ENCODE measurements at places on chromosomes 16 and 17.
A peak's percentile ranks its signal among the peaks of the same experiment; 100 is the strongest.

- no peak for DNase-seq
Observed at GRCh38 chr16:56836410-56837230, 28.4 kb upstream of the SLC12A3 start.

GRCh38 chr16:87836346-87836843, 32.9 kb downstream of the SLC7A5 start:
- DNase-seq = no peak

DNA sequence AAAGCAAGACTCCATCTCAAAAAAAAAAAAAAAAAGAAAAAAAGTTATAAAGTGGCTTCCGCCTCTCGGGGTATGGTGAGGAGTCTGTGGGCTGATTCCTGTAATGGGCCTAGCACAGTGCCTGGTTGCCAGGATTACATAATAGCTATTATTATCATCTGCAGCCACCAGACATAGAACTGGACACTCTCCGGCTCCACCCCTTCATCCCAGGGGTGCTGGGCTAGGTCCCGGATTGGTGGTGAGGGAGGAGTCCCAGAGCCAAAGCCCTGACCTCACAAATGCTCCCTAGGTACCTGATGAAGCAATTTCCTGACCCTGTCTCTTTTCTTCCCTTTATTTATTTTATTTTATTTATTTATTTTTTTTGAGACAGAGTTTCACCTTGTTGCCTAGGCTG, 11.6 kb upstream of the ADGRG1 start:
- DNase-seq = no peak

GRCh38 chr17:32123782-32124181, 18.5 kb upstream of the RHOT1 start:
- DNase-seq = no peak

DNA sequence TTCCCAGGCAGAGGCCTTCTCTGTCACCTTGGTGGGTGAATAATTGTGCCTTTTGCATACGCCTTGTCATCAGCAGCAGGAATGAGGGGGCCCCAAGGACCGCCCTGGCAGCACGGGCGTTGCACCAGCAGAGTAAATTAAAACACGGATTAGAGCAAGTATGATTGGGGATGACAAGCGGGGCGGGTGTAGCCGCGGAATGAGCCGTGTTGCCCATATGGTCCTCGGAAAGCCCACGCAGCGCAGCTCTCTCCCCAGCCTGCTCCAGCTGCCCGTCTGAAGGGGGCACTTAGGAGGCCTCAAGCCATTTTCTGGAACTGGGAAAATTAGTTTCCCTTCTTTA, 299.4 kb upstream of the IRX3 start:
- no peak for DNase-seq

DNA sequence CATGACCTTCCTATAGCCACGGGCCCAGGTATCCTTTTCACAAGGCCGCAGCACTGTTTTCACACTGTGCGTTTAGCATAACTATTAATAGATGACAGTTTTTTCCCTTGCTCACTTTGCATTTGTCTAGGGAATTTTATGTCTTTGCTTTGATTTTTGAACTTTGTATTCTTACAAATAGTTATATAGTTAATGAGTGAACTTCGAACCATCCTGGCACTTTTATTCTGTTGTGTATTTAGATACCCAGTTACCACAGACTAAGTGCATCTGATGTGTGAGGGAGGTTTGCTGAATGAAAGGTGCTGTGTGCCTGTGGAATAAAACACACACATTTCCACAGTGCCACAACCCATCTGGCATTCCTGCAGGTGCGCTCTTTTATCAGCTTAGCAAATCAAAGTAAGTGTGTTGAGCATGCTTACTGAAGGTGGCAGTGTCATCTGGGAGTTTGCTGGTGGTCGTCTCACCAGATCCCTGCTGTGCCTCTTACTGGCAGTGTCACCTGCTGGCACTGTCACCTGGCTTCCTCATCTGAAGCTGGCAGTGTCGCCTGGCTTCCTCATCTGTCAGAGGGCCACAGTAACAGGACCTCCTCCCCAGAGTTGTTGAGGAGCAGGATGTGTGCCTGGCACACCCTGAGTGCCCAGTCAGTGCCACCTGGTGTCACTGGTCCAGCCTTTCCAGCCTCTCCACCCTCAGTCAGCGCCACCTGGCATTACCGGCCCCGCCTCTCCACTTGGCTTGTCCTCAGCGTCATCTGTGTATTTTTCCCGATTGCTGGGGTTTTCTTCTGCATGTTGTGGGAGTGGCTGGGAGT, 37.6 kb downstream of the USP10 start:
- DNase-seq = no peak

- peak; percentile 75 for DNase-seq
Observed at GRCh38 chr17:4837471-4838308, 4.5 kb downstream of the MINK1 start.

DNA sequence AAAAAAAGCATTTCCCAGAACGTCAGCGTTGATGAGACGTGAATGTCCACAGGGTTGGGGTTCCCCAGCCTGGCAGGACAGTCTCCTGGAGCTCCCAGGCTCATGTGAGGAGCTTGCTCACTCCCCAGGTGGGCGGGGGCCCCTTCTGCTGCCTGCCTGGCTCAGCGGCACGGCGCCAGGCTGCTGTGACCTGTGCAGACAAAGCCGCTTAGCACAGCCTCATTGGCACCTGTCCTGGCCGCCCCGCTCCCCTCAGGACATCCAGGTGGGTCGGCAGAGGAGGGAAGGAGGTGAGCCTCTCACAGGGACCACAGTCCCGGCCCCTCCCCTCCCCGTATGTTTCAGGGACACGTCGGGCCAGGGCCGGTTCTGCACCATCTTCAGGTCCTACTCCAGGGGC, 12.9 kb upstream of the WFIKKN1 start:
- no peak for DNase-seq

DNA sequence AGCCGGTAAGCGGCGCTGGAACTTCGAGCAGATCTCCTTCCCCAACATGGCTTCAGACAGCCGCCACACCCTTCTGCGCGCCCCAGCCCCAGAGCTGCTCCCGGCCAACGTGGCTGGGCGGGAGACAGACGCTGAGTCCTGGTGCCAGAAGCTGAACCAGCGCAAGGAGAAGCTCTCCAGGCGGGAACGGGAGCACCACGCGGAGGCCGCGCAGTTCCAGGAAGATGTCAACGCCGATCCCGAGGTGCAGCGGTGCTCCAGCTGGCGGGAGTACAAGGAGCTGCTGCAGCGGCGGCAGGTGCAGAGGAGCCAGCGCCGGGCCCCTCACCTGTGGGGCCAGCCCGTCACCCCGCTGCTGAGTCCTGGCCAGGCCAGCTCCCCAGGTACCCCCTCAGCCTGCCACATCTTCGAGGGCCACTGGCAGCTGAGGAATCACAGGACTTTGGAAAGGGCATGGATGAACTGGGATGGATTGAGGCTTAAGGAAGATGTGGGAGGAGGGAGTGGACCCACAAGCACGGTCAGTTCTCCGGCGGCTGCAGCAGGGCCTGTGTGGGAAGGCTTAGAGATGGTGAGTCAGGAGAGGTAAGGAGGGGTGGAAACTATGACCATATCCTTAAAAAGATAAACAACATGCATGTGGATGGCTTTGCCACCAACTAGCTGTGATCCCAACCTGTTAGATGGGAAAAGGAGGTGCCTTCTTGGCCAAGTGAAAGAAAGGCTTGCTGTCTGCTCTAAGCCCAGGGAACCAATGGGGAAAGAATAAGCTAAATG, 3.4 kb upstream of the LLGL2 start:
- DNase-seq = no peak

- DNase-seq = no peak
Observed at GRCh38 chr17:28170771-28171170, 128.3 kb downstream of the NLK start.

GRCh38 chr17:27993161-27993695, 49.2 kb upstream of the NLK start:
- no peak for DNase-seq

DNA sequence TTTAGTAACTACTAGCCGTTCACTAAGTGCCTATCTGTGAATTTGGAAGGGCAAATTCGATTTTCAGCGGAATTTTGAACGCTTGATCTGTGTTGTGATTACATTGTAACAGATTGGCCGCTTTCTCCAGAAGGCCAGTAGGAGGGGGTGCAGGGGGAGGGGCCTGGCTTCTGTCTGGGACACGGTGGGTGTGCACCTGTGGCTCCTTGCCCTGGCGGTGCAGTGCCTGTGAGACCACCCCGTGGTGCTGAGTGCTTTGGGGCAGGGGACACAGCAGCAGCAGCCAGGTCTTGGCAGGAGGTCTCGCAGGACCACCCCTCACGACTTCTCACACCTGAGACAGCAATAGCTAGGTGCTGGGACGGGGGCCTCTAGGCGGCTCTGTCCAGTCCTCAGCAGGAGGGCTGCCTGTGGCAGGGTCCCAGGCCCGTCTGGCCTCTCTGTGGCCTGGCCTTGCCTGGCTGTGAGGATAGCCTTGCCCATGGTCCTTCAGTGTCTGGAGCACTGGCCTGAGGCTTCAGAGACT, 1.8 kb downstream of the UBE2I start:
- DNase-seq = no peak

GRCh38 chr17:20291853-20292252, 175.5 kb downstream of the LGALS9B start:
- no peak for DNase-seq

DNA sequence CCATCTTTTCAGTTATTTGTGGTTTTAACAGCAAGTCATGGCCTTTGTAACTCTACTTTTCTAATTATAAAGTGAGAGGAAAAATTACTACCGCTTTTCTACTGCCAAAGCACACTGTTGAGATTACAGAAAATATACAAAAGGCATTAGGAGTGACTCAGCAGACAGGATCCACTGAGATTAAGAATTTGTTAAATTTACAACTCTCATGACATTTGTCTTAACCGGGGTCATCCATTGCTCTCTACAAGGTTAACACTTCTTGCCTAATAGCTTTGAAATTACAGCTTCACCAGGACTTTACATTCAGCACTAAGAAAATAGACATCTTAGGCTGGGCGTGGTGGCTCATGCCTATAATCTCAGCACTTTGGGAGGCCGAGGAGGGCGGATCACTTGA, 93.4 kb downstream of the SSH2 start:
- DNase-seq = no peak

GRCh38 chr17:60652454-60653247, 25.0 kb upstream of the BCAS3 start:
- no peak for DNase-seq

- no peak for DNase-seq
Observed at GRCh38 chr16:11752856-11753255, 10.2 kb upstream of the TXNDC11 start.

DNA sequence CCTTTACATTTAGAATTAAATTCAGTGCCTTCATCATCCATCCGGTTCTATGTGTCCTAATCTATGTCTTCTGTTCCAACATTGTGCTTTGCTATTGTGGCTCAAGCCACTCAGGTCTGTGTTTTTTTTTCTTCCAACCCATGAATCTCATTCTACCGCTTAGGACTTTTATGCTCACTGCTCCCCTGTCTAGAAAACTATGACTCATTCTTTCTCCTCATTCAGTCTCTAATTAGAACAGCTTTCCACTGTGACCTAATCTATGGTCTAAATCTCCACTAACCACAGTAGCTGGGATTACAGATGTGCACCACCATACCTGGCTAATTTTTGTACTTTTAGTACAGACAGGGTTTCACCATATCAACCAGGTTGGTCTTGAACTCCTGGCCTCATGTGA, 418.7 kb downstream of the KCNJ2 start:
- DNase-seq = no peak

GRCh38 chr16:86089334-86089900, 190.5 kb downstream of the IRF8 start:
- no peak for DNase-seq

GRCh38 chr17:79026376-79027273, 2.7 kb downstream of the C1QTNF1 start:
- no peak for DNase-seq

GRCh38 chr16:88325087-88325750, 57.5 kb upstream of the ZNF469 start:
- no peak for DNase-seq

DNA sequence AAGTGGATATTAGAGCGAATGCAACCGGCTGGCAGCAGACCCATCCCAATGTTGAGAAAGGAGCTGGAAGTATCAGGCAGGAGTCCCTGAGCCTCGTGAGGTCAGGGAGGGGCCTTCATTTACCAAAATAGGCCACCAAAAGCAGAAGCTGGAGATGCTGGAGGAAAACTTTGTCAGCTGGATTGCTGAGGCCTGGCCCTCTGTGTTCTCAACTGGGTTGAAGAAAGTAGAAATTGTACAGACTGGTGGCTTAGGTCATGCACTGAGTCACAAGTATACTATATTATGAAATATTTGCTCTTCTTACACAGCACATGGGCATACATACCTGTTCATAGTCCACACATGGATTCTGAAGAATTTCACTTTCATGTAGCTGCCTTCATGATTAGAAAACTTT, 23.2 kb upstream of the TEKT3 start:
- no peak for DNase-seq

DNA sequence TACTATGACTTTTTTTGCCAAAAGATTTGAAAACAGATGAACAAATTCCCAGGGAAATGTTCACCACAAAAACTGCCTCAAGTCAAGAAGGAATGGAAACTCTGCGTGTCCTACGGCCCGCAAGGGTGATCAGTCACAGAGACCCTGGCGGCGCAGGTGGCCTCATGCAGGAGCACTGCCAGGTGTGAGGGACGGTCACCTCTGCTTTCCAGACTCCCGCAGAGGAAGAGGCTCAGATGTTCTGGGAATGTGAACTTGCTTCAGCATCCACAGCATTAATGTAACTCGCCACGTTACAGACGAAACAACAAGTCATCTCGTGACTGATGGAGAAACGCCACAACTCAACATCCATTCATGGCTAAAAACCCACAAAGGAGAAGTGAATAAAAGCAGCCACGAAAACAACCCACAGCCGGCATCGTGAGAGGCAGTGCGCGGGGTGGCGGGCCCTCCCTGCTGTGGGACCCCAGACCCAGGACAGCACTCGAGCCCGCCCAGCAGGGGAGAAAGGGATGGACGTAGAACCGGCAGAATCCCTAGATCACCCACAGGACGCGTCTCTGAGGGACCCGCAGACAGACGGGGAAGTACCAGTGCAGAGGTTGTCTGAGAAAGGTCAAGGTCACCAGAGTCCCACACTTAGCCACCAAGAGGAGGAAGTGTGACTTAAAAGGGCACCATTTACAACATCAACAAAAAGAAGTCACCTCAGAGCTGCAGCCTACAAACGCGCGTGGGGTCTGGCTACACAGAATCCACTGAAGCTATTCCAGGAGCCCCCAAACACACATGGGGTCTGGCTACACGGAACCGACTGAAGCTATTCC, 76.9 kb upstream of the GNG13 start:
- DNase-seq = no peak

DNA sequence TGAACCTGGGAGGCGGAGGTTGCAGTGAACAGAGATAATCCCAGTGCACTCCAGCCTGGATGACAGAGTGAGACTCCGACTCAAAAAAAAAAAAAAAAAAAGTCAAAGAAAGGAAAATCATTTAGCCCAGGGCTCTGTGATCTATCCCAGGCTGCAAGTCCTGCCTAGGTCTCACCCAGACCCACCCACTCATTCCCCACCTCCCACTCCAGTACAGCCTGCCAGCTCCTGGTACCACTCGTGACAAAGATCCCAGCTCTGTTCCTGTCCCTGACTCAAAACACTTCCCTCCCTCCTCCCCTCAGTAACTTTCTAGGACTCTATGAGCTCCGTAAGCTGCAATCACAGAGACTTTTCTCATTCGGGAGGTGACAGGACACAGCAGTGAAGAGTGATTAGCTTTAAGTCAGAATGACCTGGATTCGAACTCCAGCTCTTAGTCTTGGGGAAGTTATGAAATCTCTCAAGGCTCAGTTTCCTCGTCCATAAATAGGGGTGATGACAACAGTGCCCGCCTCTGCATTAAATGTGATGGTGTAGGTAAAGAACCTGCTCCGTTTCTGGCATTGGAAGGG, 28.0 kb upstream of the MRPS23 start:
- DNase-seq = no peak

GRCh38 chr16:47493381-47494337, 32.5 kb downstream of the PHKB start:
- DNase-seq = no peak

- no peak for DNase-seq
Observed at GRCh38 chr17:30393911-30394867, 15.5 kb downstream of the CPD start.
